ENCODE measurements at places on chromosomes 3 and 15.

GRCh38 chr15:58595516-58596263, 153.8 kb downstream of the ADAM10 start:
- DNase-seq: no peak

GRCh38 chr3:177640319-177640965, 443.2 kb upstream of the TBL1XR1 start:
- no peak for DNase-seq

GRCh38 chr3:168973897-168974296, 689.6 kb downstream of the MECOM start:
- no peak for DNase-seq

DNA sequence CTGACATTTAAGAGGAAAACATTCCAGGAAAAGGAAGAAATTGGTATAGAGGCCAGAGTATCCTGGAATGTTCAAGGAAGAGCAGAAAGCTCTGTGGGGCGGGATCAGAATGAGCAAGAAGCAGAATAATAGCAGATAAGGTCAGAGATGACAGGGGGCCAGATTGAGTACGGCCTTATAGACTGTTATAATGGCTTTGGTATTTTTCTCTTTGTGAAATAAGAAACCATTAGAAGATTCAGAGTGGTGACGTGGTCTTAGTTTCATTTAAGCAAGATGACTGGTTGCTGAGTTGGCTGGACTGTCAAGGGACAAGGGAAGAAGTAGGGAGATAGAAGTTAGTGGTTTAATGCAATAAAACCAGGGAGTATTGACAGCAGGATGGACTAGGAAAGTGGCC, 218.3 kb upstream of the SOX2 start:
- DNase-seq: no peak

DNA sequence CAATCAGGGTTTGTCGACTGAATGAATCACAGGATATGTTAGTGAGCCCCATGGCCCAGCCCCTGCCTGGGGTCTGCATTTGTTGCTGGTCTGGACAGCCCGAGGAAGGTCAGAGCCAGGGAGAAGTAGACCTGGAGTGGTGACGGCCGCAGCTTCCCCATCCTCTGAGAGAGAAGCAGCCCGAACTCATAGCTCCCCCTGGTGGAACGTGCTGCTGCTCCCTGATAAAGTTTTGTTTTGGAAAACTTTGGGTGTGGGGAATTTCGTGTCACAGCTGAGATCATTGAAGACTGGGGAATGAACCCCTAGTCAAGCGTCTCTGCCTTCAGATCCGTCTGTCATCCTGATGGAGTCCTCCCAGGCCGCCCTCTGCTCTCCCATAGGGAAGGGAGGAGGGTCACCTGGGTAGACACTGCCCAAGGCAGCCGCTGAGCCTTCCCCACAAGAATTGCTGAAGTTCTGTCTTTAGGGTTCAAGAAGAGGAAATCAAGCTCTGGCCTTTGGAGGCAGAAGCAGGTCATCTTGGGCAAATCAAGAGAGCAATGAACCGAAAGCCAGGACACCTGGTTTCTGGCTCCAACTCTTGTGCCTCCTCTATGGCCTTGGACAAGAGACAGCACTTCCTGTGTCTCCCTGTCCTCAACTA, 60.5 kb downstream of the GLDN start:
- DNase-seq: no peak

- DNase-seq: peak; percentile 73
Measured at GRCh38 chr3:73100741-73101559, 39.5 kb downstream of the EBLN2 start.

GRCh38 chr3:54985856-54986255, 58.0 kb upstream of the LRTM1 start:
- DNase-seq: no peak

DNA sequence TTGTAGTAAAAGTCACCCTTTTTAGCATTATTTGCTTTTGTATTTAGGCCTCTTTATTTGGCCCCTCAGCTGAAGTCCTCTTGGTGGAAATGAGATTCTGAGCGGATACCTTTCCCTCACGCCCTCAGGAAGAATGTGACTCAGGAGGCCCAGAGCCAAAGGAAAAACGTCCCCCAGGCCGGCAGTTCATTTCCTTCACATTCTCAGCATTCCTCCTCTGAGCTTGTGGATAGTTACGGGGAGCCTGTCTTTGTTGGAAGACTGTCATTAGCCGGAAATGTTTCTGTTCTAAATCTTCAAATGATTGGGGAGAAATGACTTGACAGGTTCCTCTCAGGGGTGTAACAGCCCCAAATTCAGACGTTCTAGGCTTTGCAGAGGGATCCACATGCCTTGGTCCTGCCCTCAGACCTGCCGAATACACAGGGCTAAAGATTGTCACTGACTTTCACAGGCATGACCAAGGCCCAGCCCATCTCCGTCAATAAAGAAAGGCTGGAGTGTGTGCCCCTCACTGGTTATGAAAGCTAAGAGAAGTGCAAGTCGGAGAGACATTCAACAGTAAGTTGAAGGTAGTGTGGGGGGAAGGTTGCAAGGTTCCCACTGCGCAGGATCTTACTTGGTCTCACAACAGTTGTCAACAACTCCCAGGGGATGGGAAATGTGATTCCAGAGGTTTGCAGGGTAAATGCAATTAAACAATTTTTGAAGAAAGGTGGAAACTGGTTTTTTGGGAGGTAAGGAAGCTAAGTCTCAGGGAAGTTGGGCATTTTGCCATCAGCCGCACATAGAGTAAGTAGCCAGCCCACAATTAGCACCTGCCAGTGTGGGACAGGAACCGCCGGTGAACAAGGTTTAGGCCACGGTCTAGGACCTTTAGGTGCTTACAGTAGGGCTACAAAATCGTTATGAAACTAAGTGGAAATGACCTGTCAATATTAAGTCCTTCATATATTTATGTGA, 39.7 kb upstream of the MYZAP start:
- DNase-seq: peak; percentile 43

GRCh38 chr15:94324117-94324826, 92.9 kb downstream of the MCTP2 start:
- peak; percentile 30 for DNase-seq

- no peak for DNase-seq
Measured at GRCh38 chr3:116233711-116234357, 211.5 kb downstream of the LSAMP start.

- DNase-seq: no peak
Measured at GRCh38 chr3:133191818-133192217, 153.6 kb downstream of the TMEM108 start.

- no peak for DNase-seq
Measured at GRCh38 chr15:42092398-42093318, 1.7 kb downstream of the PLA2G4D start.

DNA sequence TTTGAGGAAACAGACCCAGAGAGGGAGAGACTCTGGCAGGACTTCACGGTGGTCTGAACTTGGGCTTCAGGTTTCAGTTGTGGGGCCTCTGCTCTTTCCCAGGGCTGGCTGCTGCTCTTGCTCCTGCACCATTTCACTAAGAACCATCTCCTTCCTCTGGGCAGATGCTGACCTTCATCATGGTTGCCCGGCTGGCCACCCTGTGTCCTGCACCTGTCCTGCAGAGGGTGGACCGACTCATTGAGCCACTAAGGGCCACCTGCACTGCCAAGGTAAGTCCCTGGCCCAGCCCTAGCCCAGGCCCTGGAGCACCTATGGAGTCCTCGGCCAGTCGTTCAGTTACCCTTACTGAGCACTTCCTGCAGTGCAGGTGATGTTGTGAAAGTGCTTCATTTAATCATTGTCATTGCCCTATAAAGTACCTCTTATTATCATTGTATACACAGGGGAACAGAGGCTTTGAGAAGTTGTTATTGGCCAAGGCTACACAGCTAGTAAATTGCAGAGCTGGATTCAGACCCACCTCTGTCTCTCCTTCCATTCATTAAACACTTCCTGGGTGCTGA, 10.0 kb downstream of the RPL32 start:
- no peak for DNase-seq

GRCh38 chr3:175198991-175199783, 340.1 kb downstream of the NAALADL2 start:
- DNase-seq: no peak

- peak; percentile 52 for DNase-seq
Measured at GRCh38 chr3:71163198-71163918, 420.2 kb downstream of the FOXP1 start.

DNA sequence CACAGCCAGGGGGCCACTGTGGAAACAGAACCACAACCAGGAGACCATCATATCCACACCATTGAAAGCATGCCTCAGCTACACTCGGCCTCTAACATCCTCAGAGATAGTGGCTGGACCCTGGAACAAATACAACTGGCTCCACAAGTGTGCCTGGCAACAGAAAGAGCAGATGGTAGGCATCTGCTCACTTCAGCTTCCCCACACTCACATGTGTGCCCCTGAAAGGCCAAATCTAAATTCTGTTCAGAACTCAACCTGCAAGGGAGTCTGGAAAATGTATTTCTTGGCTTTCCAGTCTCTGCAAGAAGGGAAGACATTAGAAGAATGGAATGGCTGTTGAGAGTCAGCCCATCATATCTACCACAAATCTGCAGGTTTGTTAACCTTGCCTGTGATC, 54.7 kb upstream of the CTNNB1 start:
- no peak for DNase-seq

GRCh38 chr3:42753757-42754156, 19.3 kb downstream of the CCDC13 start:
- no peak for DNase-seq

DNA sequence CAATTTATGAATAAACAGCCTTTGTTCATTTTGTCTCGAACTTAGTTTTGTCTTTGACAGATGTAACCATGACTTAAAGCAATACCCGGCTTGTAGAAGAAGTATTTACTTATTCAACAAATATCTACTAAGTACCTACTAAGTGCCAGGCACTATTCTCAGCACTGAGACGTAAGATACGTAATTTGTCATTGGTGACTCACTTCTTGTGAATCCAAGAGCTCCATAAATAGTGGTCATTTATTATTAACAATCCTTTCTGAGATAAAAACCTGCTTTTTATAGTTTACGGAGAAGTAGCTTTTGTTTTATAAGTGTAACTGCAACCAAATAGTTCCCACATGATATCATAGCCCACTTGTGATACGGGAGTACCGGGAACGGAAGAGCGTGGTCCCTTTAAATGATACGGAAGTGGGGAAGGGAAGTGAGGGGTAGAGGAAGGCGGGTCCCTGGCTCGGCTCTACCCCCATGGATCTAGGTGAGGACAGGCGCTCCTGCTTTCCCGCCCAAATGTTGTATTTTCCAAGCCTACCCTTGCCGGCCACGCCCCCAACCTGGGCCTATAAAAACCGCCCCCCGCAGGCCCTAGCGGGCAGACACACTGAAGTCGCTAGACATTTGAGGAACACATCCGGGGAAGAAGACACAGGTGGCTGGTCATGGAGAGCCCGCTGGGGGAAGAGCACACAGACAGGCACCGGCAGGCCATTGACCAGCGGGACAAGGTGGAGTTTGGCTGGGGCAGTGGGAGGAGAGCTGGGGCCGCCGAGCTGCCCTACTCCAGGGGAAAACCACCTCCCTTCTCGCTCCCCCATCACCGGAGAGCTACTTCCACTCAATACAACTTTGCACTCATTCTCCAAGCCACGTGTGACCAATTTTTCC, at the start of gene SAMMSON:
Gene SAMMSON, plus strand, starts transcription at position 594 of the 888 bp plus-strand sequence.
- DNase-seq: no peak

DNA sequence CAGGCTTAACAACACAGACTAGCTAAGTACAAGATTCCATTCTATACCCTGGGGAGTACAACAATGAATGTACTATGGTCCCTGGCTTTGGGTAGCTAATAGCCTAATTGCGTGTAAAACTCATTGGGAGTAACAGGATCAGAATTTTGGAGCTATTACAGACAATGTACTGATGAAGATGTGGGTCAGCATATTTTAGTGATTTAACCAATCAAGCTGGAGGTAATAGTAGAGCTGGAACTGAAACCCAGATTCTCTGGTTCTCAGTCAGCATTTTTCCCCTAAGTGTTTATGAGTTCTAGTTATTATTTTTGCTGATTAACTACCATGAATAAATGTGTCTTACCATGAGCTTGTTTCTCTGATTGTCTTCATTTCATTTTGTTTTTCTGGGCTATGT, 578.7 kb downstream of the NLGN1 start:
- DNase-seq: no peak

GRCh38 chr3:191797271-191797670, 336.3 kb downstream of the PYDC2 start:
- no peak for DNase-seq

GRCh38 chr15:36400936-36401585, 178.4 kb upstream of the CDIN1 start:
- DNase-seq: no peak

DNA sequence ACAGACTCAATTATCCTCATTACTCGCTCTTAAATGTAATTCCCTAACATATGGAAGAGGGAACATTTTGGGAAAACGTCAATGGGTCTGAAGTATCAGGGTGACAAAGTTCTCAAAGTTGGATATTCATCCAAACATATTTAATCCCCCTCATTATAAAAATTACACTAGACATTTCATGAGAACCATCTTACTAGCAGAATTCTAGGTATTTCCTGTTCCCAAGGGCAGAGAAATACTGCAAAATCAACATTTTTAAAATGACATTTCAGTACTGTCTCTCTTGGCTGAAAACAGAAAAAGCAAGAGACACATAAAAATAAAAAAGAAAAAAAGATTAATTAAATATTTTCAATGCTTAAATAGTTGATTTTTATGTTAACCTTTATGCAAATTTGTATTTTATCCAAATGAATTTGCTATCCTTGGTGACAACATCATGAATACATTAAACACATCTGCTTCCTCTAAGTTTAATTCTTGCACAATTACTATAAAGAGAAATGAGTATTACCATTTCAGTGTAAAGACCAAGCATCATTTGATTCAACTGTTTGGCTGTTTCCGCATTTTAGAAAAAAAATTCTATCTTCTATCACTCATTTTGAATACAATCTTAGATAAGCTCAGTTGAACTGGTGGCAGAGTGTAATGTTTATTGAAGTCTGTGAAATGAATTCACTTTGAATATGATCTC, 114.8 kb upstream of the COL8A1 start:
- no peak for DNase-seq

DNA sequence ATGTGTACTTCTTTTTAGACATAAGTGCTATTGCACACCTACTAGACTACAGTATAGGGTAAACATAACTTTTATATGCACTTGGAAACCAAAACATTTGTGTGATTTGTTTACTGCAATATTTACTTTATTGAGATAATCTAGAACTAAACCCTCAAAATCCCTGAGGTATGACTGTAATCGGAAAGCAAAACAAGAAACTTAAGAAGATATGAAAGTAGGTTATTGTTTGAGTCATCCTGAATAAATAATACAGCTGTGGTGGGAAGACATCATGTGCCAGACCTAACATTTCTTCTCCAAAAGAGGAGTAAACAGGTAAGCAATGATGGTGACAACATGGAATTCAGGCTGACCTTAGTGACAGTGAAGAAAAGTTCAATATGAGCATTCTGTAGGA, 765.5 kb downstream of the OTOL1 start:
- DNase-seq: no peak

DNA sequence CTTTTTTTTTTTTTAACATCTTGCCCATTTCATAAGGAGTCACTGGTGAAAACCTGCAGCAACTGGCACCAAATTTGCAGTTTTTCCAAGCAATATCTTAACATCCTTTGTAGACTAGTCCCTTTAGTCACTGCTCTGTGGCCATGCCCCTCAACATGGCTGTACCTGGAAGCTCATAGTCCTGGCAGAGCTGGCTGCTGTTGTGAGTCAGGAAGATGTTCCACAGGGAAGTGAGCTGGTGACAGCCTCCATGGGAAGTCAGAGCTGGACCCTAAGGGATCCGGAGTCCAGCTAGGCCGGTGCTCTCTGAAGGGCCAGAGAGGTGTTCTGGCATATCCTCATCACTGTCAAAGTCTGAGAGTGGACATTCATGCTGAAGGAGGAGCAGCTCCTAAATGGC, 99.3 kb upstream of the ZBED2 start:
- DNase-seq: no peak
